Stimulated activated CD8-positive, alpha-beta memory T cell treated with anti-CD3 and anti-CD28 coated beads, Interleukin-7, amount 100 ng/mL, for 48 hours (primary cell): ENCODE measurements at places on chromosomes 12 and 14.

DNA sequence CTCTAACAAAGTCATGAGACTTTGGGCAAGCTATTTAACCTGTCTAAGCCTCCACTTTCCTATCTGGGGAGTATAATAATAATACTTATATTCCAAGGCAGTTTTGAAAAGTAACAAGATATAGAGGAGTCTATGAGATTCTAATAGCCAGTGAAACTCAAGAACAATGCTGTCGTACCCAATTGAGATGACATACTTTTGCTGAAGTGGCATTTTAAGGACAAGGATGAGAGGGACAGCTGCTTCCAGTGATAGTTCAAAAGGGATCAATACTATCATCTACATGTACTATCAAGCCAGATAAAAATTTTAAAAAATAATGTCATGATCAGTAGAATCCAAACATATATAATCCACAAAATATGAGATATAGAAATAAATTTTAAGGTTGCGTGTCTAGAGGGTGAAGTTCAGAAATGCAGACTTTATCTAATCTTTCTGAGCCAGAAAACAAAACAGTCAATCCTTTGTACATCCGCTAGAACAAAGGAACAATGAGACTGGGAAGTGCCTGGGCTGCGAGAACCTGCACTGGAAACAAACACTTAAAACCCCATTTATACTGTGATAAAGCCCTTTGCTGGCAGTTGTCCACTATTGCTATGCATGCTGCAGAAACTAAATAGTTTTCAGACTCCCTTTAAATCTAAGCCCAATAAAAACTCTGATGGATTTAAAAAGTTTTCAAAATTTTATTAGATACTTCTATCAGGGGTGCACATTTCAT is 38.6 kb downstream of the PTPRB start:
- DNase-seq: no peak

DNA sequence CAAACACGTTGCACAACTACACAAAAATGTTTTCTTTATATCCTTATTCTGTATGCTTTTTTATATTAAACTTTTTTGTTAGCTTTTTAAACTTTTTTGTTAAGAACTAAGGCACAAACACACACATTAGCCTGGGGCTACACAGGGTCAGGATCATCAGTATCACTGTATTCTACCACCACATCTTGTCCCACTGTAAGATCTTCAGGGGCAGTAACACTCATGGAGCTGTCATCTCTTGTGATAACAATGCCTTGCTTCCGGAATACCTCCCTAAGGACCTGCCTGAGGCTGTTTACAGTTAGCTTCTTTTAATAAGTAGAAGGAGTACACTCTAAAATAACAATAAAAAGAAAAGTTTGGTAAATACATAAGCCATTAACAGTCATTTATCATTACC is 42.2 kb downstream of the PLEKHA5 start:
- DNase-seq: no peak

- no peak for DNase-seq
These were observed 372.3 kb upstream of the KITLG start for GRCh38 chr12:88952562-88952942.

GRCh38 chr12:1927051-1927680 is 8.7 kb upstream of the CACNA2D4 start:
- no peak for DNase-seq

DNA sequence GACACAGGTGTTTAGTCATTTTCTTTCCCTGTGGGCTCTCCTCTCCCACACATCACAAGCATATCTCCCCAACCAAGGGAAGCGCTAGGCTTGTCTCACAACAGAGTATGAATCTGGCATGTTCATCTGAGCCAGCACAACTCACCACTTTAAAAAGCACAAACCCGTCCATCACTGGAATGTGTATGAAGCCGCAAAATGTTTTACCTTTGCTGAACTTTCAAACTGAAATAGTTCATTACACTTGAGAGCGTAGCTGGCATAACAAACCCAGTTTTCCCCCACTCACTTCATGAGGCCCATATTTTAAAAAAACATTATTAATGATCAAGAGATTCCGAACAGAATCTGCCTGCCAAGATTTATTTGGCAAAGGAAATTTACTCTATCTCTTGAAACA is 15.8 kb downstream of the NID2 start:
- no peak for DNase-seq

DNA sequence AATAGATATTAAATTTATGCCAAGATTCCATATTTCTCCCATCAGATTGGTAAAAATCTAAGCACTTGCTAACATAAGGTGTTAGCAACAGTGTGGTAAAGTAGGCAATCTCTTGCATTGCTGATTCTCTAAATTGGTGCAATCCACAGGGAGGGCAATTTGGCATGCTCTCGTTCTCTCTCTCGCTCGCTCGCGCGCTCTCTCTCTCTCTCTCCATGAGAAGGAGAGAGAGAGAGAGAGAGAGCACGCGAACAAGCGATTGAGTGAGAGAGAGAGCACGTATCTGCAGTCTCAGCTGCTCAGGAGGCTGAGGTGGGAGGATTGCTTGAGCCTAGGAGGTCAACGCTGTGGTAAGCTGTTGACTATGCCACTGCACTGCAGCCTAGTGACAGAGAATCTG is 25.9 kb downstream of the PSEN1 start:
- DNase-seq: no peak

- no peak for DNase-seq
These were observed 92.8 kb downstream of the FRMD6 start for GRCh38 chr14:51744372-51745130.
